Ovary (tissue), 10 donors: ENCODE measurements at places on chromosomes 7 and 10. TPM values are rescaled to one million over a fixed set of nuclear protein-coding genes. Genes with fewer than 3 reads are reported as not detected.

Gene CAV1
- total RNA-seq: 99.4 TPM

Gene RPEL1
- not detected for total RNA-seq

Gene PIP
- total RNA-seq: 4.9 TPM

Gene SSC4D
- total RNA-seq: 1.4 TPM

Gene GJD4
- not detected for total RNA-seq

Gene ADCYAP1R1
- 9.2 TPM for total RNA-seq

Gene IGFBP3
- 251 TPM for total RNA-seq

Gene FGFBP3
- 1.6 TPM for total RNA-seq

Gene SPDYE18
- total RNA-seq: 2.9 TPM

Gene CARD11
- total RNA-seq: 2.5 TPM

Gene OPALIN
- total RNA-seq: not detected

Gene DGKI
- 1.3 TPM for total RNA-seq

Gene TMEM213
- not detected for total RNA-seq

Gene SPDYE1
- total RNA-seq: not detected

Gene SVOPL
- total RNA-seq: 0.37 TPM
